ENCODE measurements at places on chromosomes 6 and 20. TPM values are rescaled to one million over a fixed set of nuclear protein-coding genes. Genes with fewer than 3 reads are reported as not detected.

DNA sequence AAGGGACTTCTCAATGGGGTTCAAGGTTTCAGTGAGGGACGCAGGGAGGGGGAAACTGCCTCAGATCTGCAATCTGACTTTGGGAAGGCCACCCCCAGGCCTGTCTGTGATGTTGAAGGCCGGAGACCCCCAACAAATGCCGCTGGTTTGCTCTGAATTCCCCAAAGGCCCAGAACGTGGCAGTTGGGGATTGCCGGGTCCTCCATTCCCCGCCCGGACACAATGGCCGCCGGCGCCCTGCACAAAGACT lies 326 bp upstream of the BCL2L1 start:
- DNase-seq, result no peak

DNA sequence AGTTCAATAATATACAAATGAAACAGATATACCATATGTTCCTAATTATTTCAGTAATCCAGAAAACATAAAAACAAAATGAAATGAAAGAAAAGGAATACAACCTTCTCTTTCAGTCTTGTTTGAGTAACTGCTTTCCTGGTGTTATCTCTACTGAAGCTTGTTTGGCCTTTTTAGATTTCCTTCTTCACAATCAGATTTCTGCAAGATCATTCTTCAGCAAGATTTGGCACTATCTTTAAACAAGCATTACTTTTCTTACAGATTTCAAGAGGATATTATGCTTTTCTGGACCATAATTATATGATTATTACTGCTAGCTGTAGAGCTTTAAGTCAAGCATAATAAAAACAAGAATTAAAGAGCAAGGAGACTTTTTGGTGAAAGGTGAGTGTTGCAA lies 120.2 kb downstream of the MYB start:
- DNase-seq, result no peak

GRCh38 chr6:85797993-85798392 lies 155.3 kb upstream of the SYNCRIP start:
- DNase-seq, result no peak

GRCh38 chr6:87070741-87071140 lies 24.2 kb downstream of the CGA start:
- no peak for DNase-seq

The MAK gene
- total RNA-seq, result 0.09 TPM

GRCh38 chr6:165647041-165647440 lies 16.0 kb downstream of the PDE10A start:
- DNase-seq, result no peak

- DNase-seq, result no peak
These were observed 5.8 kb upstream of the PLTP start for GRCh38 chr20:45917790-45918141.

DNA sequence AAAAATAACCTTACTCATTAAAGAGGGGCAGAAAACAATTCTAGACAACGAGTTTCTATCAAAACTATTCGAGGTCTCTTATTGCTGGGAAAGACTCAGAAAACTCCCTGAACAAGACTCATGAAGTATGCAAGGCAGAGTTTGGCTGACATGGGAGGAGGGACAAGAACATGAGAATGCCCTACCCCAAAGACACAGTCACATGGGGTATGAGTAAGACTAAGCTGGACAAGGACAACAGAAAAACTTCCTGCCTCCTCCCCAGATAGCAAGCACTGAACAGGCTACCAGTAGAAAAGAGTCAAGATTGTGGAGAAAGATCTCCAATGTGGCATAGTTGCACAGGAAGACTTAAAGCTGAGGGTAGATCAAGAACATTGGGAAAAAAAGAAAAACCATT lies 39.7 kb upstream of the PHIP start:
- DNase-seq, result no peak

- DNase-seq, result no peak
These were observed 260.5 kb downstream of the CENPW start for GRCh38 chr6:126600258-126600916.

The PRPH2 gene
- total RNA-seq, result 1.7 TPM

DNA sequence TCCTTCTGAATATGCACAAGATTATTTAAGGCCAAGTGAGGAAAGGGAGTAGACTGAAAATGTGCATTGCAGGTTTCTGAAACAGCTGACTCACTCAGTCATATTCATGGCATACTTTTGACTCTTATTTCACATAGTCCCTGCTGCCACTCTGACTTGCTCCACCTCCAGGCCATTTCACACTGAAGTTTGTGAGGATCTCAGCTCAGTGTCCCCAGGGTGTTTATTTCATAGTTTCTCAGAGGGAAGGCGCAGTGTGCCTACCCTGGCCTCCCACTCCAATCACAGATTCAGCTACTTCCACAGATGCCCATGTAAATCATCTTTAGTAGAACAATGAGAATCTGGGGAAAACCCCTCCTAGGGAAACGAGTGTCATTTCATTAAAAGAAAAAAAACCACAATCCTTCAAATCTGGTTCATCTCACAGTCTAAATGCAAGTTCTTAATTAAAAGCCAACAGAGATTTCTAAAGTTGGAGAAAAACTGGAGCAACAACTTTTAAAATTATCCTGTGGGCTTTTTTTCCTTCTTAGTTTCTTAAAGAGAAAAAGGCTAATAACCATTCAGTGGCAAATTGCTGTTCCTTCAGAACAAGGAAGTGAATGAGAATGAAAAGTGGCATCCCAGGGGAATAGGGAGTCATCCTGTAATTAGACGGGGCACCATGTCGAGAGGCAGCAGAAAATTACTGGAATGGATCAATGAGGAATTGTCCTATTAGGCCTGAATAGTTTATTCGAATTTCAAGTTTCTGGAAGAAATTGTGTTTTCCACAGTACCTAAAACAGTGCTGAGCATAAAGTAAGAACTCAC lies 133.6 kb downstream of the TFAP2B start:
- no peak for DNase-seq

- DNase-seq, result no peak
These were observed 283.6 kb downstream of the CDKAL1 start for GRCh38 chr6:20817806-20818320.

The MEP1A gene
- not detected for total RNA-seq

The BPIFB1 gene
- 0.78 TPM for total RNA-seq
